NCI-H526 (cell line): ENCODE measurements at places on chromosomes 7 and 10.

- peak; percentile 95 for DNase-seq
Observed at GRCh38 chr7:5284304-5285281, 1.9 kb downstream of the SLC29A4 start.

DNA sequence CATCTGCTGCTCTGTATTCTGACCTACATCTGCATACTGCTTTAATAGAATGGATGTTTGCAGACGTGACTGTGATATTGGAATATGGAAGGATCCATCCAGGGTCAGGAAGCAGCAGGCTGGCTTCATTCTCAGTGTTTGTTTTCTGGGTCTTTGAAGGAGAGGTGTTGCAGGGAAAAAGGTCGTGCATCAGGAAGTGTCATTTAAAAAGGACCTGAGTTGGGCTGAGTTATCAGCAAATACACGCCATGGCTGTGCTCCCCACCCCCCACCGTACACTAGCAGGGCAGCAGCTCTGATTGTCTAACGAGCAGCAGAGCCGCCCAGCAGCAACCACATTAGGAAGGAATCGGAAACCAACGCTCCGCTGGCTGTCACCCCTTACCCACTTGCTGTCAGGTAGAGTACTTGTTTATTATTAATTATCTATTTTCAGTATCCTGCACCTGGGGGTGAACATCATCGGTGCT, 63.1 kb upstream of the STEAP1B start:
- peak; percentile 17 for DNase-seq

GRCh38 chr10:69652857-69653199, 22.8 kb downstream of the FAM241B start:
- DNase-seq = no peak

DNA sequence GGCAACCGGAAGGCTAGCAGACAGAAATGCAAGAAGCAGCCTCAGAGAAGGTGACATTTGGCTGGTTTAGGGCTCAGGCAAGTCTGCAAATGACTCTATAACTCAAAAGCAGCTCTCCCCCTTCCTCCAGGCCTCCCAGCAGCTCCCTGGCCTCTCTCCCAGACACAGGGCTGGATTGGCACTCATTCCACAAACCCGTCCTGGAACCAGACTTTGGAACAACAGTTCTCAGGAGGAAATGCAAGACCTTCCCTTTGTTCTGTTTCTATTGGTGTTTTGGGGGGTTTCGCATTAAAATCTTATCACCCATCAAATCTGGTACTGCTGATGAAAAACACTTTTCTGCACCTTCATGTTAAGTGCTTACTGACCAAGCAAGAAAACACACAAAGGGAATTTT, 40.3 kb upstream of the EFCAB10 start:
- DNase-seq = no peak

DNA sequence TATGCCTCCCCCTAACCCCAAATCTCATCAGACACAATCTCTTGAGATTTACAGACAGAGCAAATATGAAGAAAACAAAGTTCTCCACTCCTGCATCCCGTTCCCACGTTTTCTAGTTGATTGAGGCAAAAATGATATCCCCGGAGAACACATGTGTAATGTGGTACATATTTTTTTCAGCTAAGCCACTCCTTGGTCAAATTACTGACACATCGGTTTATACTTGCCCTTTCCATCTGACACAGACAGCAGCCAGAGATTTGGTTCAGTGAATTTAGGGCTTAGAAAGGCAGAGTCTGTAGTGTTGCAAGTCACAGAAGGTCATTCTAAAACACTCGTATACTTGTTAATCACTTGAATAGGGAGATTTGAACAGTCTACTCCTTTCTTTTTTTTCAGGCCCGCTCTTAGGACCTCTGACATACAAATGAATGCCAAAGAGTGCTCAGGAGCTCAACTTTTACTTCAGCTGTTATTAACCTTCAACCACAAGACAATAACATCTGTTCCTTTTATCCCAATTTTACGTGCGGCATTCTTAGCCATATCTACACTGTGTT, 1.8 kb upstream of the DDX50 start:
- DNase-seq = no peak

- no peak for DNase-seq
Observed at GRCh38 chr7:131527456-131527855, 29.0 kb downstream of the PODXL start.

GRCh38 chr7:126589068-126589684, 663.6 kb downstream of the GRM8 start:
- no peak for DNase-seq

- DNase-seq = no peak
Observed at GRCh38 chr10:60003651-60004523, 97.5 kb upstream of the CCDC6 start.

GRCh38 chr7:28182071-28182471, 1.5 kb upstream of the JAZF1 start:
- DNase-seq = no peak

DNA sequence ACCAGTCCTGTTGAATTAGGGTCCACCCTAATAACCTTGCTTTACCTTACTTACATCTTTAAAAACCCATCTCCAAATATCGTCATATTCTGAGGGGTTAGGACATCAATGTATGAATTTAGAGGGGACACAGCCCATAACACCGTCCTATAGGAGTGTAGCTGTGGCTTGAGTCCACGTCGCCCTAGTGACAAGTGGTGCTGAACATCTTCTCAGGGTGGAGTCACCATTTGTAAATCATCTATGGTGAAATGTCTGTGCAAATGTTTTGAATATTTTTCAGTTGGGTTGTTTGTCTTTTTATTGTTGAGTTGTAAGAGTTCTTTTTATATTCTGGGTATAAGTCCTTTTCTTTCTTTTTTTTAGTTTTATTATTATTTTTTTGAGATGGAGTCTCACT, 5.2 kb upstream of the PRAP1 start:
- no peak for DNase-seq

DNA sequence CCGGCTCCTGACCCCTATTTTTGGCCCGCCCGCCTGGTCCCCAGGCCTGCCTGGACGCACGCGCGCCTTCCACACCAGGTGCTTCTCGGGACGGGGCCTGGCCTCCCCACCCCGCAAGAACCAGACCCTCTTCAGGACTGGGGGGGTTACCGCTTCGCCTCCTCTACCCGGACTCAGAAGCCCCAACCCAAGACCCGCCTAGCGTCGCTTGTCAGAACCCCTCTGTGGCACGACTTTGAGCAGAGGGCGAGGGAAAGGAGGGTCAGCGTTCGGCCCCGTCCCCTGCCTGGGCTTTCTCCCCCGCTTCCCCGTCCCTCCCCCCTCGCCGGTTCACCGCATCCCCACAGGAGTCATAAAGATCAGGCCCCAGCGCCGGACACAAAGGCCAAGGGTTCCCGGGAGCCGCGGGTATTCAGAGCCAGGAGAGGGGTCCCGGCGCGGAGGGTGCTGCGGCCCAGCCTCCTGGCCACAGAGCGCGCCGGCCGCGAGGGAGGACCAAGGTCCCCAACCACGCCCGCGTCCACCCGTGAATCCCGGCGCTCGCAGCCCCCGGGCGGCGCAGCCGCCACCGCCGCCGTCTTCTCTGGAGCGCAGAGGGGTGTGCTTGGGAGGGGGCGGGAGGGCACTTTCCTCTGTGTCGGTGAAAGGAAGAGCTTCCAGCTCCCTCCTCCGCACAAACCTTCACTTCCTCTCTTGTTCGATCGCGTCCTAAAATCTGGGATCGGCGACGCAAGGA, 351.9 kb downstream of the DNAJB6 start:
- no peak for DNase-seq

DNA sequence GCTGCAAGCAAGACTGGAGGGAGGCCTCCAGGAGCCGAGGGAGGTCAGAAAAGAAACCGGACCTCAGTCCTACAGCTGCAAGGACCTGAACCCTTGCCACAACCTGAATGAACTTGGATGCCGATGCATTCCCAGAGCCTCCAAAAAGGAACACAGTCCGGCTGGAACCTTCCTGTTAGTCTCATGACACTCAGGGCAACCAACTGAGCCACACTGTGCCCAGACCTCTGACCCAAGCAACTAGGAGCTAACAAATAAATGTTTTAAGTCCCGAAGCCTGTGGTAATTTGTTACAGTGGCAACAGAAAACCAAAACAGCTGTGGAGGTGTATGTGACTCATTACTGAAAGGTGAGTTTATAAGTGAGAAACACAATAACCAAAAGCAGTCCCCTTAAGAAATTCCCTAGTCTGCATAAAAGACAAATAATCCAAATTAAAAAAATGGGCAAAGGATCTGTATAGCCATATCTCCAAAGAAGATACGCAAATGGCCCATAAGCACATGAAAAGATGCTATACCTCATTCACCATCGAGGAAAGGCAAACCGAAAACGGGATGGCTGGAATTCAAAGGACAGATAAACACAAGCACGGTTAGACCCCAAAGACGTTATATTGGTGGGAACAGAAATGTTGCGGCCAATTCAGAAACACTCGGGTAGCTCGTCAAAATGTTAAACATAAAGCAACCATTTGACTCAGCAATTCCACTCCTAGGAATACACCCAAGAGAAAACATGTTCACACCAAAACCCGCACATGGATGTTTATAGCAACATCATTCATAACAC, 24.8 kb downstream of the GNA12 start:
- no peak for DNase-seq

DNA sequence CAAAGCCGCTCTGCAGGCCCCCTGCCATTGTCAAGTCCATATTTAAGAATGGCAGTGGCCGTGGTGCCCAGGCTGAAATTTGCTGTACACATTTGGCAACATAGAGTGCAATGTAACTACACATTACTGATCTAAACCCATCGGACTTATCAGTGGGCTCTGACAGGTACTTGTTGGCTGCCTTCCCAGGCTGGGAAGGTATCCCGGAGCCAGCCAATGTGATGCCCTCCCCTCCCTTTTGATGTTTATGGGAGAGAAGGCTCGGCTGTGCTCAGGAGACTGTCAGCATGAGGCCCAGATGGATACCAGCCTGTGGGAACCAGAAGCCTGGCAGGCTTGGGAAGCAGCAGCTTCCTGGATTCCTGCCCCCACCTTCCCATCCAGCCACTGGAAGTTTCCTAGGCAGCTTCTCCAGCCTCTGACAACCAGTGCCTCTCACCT, 146.1 kb upstream of the TCF7L2 start:
- no peak for DNase-seq

DNA sequence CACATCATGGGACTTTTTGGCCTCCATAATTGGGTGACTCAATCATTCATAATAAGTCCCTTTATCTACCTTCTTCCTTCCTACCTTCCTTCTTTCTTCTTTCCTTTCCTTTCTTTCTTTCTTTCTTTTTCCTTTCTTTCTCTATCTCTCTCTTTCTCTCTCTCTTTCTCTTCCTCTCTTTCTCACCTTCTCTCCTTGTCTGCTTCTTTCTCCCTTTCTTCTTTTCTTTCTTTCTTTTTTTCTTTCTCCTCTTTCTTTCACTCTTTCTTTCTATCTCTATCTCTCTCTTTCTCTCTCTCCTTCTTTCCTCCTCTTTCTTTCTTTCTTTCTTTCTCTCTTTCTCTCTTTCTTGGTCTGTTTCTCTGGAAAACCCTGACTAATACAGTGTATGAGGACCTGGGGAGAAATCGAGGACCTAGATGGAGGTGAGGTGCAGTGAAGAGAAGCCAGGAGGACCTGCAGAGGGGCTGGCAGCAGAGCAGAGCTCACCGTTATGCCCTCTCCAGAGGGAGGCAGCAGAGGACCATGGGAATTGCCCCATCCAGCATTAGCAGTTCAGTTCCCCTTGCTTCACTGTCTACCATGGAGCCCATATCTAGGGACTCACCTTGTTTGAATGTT, 52.7 kb upstream of the BTRC start:
- DNase-seq = peak; percentile 61

GRCh38 chr10:19707376-19707775, 108.9 kb upstream of the PLXDC2 start:
- no peak for DNase-seq

DNA sequence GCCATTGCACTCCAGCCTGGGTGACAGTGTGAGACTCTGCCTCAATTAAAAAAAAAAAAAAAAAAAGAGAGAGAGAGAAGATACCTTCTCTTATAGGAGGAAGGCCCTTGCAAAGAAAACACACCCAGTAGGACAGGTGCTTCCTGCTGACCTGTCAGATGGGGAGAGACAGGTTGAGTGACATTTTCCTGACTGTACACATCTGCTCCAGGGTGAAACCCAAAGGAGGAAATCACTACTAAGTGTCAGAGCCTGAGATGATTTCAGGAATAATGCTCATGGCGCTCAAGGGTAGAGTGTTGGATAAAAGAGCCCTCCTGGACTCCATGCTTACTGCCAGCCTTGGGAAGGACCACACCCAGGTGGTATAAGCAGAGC, 1.7 kb upstream of the STN1 start:
- DNase-seq = no peak

DNA sequence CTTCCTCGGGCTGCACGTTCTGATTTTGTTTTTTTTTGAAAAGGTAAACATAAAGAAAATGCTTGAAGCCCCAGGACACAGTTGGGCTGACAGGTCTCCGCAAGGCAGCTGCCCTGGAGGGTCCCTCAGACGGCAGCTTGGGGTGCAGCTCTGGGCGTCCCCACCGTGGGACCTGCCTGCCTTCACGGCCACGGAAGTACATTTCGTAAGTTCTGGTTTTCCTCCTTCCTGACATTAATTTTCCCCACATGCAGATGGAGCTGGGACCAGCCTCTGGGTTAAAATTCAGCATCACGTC, 491.0 kb downstream of the DNAJB6 start:
- DNase-seq = no peak

DNA sequence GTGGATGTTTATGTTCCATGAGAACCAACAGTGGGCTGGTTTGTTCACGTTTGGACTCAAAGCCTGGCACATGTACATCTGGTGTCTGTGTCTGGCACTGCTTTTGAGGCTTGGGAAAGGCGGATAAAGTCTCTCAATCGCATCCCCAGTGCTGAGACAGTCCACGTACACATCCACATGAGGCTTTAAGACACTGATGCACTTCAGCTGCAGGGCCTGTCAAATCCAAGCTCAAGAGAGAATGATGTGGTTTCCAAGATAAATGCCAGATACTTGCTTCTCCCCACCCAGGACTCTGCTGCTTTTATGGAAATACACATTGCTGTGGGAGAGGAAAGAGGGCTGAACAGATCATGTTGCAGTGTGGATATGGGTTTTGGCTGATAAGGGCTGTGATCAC, 178.4 kb downstream of the ADARB2 start:
- peak; percentile 32 for DNase-seq
